Stimulated activated CD4-positive, alpha-beta T cell treated with anti-CD3 and anti-CD28 coated beads, Interleukin-2, amount 100 ng/mL, for 48 hours (primary cell): ENCODE measurements at places on chromosomes 2 and 18.

DNA sequence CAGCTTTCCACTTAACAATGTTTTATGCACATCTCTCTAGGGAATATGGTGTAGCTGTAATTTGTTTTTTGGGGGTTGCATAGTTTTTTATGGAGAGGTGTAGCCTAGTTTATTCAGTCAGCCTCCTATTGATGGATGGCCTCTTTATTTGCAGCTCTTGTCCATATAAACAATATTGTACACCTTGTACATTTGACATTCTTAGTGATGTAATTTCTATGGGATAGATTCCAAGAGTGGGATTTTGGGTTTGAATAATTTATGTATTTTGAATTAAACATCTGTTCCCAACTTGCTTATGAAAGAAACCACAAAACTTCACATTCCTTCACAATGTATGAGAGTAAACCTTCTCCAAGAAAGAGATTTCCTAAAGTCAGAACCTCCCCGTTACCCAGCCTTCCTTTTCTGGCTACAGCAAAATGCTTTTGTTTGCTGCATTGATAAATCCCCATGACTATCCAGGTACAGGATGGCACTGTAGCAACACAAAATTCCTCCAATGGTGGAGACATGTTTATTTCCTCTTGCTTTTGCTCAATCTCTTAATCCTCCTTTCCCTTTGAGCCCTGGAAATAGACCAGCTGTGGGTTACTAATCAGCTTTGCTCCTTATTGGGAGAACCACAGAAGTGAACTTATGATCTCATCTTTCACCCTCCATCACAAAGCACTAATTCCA, 58.4 kb upstream of the GALR1 start:
- DNase-seq: no peak

DNA sequence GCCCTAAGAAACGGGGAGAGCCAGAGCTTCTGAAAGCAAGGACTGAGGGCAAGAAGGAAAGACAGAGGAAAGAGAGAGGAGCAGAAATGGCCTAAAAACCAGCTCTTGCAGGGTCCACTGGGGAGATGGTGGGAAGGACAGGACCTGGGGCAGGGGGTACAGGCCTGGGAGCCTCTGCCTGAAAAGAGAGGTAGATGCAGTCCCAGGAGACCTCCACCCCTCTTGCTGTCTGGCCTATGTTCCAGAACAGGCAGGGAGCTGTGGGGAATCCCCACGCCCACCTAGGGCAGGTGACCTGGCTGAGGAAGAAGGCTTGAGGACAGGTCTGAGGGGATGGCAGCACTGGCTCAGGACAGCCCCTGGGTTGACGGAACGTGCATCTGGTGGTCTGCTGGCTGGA, 4.6 kb downstream of the CAPN13 start:
- no peak for DNase-seq

DNA sequence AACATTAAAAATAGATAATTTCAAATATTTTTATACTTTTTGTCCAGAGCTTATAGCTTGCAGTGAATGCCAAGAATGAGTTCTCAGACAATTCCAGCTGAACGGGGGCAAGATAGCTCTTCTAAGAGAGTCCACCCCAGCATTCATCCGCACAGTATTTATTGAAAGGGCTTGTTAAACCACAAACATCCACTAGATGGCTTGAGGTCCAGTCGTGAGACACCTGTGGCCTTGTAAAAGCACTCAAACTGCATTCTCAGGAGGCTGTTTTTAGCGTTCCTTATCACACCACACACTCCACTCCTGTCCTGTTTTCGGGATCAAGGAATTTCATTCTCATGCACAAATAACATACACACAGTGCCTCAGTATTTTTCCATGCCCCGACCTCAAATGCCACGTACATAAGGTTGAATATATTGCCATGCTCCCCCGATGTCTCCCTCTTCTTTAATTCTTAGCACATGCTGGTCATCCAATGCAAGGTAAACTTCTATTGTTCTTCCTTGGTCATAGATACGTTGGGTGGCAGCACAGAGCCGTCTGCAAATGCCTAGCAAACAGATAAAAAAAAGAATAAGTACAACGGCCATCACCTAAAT, 47.4 kb downstream of the DNAJC10 start:
- no peak for DNase-seq

DNA sequence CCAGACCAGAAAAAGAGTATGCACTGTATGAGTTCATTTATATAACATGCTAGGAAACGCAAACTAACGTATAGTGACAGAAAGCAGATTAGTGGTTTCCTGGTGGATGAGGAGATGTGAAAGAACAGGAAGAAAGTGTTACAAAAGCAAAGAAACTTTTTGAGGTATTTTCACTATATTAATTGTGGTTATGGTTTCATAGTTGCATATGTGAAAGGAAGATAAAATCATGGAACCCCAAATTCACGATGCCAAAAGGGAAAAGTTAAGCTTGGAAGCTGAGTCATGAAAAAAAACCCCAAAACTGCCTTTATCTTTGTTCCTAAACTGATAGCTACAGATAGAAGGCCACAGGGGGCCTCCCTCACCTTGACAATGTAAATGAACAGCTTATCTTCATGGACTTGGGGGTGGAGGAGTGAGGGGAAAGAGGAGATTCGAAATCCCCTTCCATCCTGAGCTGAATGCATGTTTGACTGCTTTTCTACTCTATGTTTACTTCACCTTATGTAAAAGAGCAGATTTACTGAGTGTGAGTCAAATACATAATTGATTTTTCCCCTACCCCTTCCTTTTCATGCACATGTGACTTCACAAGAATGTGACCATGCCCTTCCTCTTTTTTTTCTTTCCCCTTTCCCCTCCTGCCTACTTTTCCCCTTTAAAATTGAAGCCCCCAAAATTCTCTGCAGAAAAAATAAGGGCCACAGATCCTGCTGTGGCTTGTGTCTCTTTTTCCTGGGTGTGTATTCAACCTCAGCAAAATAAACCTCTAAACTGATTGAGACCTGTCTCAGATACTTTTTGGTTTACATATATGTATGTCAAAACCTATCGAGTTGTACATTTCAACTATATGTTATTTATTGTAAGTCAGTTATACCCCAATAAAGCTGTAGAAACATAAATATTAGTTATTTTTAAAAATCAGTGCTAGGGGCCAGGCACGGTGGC, 100.1 kb upstream of the TLK1 start:
- DNase-seq: peak; percentile 14

GRCh38 chr18:67135981-67136380, 380.5 kb downstream of the DSEL start:
- no peak for DNase-seq
